ENCODE measurements at places on chromosomes 7 and 10.

DNA sequence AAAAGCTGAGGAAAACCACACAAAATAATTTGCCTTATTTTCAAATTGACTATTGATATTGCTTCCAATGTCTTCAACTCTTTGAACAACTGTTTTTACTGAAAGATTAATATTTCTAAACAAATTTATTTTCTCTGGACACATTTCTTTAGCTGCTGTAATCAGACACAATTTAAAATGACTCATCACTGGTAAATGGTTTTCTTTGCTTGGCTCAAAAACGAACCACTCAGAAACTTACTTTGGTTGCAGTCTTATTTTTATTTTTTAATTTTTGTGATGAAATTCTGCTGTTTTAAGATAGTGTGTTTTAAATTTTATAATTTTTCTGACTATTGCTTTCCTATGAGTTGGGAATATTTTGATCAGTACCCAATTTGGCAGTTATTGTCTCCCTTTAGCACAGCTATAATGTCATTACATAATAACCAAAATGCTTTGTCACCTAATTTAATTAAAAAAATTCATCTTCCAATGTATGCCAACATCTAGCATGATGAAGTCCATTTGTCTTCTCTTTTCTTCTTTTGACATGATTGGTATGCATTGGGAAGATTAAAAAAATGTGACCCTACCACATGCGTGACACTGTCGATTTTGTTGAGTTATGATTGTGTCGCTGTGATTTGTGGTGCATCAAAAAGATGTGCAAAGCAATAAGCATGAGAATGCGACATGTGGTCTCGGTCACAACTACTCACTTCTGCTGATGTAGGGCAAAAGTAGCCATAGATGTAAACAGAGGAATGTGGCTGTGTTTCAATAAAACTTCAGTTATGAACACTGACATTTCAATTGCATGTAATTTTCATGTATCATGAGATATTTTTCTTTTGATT is 222.3 kb downstream of the SUGCT start:
- no peak for DNase-seq

DNA sequence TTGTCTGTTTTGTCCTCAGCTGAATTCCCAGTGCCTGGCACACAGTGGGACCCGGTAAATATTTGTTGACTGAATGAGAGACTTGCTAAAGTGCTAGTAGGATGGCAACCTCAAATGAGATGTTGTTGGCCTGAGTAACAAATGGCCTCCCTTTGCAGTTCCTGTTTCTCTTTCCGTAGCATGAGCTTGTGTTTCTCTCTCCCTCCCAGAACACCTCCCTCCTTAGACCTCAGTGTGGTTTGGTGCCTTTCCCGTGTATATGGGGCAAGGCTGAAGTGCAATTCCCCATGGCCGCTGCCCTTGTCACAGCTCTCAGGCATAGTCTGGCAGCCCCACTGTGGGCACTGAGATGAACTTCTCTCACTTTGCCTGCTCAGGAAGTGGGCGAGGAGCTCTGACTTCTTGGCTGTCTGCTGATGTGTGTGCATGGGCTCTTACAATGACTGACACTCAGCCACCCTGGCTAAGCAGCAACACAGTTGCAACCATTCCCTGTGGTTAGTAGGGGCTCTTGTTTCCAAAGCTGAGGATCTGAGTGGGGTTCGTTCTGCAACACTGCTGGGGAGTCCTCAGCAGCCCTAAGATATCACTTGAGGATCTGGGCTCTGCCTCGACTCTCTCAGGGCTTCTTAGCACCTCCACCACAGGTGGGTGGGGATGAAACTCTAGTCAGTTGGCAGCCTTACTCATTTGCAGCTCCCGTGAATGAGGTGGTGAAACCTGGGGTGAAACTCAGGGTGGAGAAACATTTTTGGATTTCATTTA is 136.1 kb downstream of the ICA1 start:
- DNase-seq = peak; percentile 74

- DNase-seq = no peak
These were observed 9.2 kb downstream of the JMJD1C start for GRCh38 chr10:63456437-63457210.

GRCh38 chr10:85618841-85619240 is 747.8 kb downstream of the GRID1 start:
- no peak for DNase-seq

DNA sequence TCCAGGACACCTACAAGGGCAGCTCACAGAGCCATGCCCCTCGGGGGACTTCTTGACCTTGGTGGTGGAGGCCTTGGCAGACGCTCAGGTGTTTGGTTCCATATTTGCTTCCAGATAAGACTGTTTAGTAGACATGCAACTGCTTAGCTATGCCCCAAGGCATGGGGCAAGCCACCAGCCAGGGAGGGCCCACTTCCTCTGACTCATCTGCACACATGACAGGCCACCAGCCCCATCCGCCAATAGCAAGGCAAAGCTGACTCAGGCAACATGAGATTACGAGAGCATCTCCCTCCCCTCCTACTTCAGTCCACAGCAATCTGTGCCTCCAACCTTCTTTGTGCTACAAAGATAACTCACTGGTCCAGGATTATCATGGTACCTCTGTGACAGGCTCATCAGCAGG is 54.9 kb downstream of the KCNMA1 start:
- DNase-seq = no peak

DNA sequence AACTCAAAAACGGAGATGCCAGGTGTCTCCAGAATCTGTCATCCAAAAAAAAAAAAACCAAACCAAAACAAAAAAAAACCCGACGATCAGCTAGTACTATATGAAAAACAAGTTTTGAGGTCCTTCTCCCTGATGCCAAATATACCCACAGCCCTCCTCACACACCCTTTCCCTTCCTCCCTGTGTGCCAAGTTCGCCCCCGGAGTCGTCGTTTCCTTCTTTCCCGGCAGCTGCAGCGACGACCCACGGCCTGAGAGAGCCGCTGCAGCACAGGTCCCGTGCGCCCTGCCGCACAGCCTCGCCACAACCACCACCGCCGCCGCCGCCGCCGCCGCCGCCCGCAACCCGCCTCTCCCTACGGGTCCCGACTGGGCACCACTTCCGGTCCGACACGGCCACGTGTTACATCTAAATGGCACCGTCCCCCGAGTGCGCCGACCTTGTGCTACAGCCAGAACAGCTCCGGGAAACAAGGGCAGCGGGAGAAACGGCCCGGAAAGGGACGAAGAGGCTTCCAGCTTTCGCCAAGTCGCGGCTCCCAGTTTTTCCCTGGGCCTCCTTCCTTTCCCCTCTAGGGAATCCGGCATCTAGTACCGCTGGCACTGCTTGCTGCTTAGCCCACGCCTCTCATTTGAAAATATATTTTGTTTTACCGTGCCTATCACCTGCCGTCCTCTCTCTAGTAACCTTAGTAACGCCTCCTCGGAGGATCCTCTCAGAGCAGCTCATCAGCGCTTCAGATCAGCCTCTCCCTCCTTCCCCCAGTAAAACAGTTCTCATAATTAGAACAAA is at the start of gene FRA10AC1:
Gene FRA10AC1 (minus strand): TSS at position 383 of the 792 bp plus-strand sequence. CDS start 2,486 bp downstream, outside the sequence.
- peak; percentile 80 for DNase-seq

DNA sequence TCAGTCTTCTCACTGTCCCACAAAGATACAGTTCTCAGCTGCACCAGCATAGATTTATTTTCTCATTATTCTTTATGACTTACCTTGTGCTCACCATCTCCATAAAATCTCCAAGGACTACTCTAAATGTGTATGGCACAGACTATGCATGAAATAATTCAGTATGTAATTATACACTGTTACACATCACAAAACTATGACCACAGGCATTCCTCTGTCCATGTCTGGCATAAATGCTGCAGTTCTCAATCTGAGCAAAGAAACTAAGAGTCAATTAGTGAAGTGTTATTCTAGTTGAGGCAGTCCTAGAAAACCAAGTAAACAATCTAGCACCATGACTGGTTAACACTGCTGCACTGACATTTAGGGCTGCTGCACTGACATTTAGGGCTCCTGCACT is 2.7 kb downstream of the CYCS start:
- no peak for DNase-seq

DNA sequence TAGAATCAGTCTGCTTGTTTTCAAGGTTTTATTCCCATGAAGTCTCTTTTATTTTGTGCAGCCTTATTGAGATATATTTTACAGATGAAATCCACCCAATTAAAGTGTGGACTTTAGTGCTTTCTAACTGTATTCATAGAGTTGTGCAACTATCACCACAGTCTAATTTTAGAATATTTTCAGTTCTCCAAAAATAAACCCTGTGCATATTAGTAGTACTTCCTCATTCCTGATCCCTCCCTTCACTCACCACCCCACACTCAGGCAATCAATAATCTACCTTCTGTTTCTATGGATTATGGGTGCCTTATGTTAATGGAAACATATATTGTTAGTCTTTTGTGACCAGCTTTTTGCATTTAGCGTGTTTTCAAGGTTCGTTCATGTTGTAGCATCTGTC is 185.7 kb upstream of the TMEM72 start:
- no peak for DNase-seq

- no peak for DNase-seq
These were observed 44.9 kb upstream of the IL6 start for GRCh38 chr7:22681852-22682657.

DNA sequence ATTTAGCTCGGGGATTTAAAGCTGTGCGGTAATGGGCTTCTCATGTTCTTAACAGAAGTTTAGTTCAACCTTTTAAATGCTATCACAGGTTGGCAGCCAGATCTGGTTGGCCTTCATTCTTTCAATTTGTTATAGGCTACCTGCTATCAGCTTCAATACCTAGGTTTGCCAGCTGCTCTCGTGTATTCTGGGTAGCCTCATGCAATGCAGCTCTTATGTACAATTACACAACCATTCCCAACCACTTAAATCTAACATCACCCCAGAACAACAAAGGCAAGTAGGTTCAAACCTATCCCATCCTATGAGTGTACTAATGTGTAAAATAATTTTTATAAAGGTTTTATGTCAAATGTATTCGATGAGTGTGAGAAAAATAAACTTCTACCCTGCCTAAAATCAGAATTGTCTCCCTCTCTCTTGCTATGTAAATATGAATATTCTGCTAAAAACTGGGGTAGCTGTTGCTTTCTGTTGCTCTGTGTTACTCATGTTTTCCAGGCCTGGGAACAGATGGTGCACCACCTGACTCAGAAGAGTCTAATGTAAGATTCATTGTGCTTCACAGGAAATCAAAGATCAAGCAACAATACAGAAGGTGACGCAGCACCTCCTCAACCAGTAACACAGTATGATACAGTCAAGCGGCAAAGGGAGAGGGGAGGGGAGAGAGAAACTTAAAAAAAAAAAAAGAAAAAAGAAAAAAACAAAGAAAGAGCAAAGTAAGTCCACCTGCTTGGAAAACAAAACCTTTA is 188.6 kb downstream of the ETV1 start:
- no peak for DNase-seq

DNA sequence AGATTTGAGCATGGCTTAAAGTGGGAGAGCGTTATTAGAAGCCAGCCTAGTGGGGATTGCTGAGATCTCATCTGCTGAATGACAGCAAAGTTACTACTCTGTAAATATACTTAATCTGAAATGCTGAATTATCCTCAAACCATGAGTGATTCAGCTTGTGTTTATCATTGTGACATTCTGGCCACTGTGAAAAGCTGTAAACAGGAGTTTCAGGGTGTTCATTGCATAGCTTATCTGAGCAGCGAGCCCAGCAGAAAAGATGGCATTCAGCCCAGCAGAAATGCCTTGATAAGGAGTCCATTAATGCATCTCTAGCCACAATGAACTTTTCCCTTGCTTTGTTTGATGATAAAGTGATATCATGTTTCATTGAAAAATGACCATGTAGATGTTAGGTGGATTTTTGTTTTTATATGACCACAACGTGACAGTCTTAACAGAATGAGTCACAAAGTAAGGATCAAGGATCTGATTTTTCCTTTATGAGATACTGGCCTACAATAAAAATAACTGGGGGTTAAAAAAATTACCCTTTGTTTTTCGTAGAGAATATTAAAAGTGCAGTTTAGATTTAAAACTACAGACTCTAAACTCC is 7.8 kb downstream of the TES start:
- DNase-seq = no peak

DNA sequence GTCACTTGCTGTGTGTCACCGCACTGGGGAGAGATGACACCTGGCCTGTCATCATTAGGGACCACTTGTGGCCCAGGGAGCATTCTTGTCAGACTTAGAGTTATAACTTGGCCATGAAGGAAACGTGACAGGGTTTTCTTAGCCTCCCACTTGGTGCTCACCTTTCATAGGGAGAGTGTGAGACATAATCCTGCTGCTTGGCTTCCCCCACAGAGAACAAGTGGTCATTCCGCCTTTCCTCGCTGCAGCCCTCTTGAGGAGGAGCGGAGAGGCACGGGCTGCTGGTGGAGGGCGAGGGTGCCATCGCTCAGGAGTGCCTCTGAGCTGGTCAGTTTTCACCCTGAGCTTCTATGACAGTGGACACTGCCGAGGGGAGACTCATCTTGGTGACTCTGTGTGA is 125.0 kb upstream of the GJD4 start:
- DNase-seq = no peak

DNA sequence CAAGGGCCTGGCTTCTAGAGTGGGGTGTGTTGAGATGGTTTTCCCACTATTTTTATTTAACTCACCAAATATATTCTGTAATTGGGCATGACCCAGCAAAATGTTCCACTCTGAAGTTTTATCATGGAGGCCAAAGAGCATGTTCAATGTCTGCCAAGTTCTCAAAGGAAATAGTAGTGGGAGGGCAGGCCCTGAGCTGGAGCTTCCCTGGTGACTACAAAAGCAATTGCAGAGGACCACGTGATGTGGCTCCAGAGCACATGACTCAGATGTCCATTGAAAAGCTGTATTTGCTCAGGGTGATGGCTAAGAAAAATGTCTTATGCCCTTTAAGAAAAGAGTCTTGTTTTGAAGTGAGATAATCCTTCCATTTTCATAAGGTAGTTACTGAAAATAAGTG is 1024.8 kb downstream of the LRMDA start:
- DNase-seq = no peak

GRCh38 chr10:96814264-96814663 is 17.8 kb upstream of the LCOR start:
- DNase-seq = no peak

DNA sequence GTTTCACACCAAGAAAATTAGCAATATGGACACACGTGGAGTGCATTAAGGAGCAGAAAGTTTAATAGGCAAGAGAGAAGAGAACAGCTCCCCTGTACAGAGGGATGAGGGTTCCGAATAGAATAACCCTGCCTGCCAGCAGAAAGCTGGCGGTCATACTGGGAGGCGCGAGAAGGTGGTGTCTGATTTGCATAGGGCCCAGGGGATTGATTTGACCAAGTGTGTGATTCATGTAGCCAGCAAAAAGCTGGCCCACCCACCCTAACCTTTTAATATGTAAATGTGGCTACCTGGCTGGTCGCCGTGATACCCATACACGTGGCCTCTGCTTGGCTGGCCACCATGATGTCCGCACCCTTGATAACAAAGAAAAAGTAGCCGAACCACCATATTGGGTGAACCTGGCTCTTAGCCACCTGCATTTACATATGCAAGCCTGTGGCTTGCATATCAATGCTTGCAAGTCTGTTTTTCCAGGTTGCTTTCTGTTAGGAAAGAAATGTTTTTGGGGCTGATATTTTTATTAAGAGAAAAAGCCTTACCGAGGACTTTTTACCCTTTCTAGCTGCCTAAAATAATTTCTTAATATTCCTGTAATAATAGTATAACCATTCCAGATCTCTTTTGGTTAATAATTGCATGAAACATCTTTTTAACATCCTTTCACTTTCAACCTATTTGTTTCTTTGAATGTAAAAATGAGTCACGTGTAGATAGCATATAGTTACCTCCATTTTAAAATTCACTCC is 20.5 kb upstream of the VWDE start:
- no peak for DNase-seq

Data from effector CD4-positive, alpha-beta T cell (primary cell).